ENCODE measurements at places on chromosomes 13 and 19. TPM values are rescaled to one million over a fixed set of nuclear protein-coding genes. Genes with fewer than 3 reads are reported as not detected.
A peak's percentile ranks its signal among the peaks of the same experiment; 100 is the strongest.

DNA sequence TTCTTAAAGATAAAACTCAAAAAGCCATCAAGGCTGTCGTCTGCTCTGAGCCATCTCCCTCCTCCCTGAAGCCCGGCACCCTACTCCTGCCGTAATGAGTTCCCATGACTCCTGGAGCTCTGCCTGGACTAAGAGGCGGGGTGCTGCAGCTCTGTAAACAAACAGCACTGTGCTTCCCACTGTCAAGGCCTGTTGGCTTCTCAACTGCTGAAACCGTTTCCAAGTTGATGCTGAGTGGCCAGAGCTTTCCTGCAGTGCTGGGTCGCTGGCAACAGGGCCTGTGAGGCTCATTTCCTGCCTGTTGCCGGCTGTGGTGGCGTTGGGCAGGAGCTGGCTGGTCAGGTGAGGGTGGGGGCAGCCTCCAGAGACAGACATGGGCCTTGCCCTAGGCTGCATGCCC lies 26.7 kb upstream of the ISYNA1 start:
- DNase-seq, result no peak

DNA sequence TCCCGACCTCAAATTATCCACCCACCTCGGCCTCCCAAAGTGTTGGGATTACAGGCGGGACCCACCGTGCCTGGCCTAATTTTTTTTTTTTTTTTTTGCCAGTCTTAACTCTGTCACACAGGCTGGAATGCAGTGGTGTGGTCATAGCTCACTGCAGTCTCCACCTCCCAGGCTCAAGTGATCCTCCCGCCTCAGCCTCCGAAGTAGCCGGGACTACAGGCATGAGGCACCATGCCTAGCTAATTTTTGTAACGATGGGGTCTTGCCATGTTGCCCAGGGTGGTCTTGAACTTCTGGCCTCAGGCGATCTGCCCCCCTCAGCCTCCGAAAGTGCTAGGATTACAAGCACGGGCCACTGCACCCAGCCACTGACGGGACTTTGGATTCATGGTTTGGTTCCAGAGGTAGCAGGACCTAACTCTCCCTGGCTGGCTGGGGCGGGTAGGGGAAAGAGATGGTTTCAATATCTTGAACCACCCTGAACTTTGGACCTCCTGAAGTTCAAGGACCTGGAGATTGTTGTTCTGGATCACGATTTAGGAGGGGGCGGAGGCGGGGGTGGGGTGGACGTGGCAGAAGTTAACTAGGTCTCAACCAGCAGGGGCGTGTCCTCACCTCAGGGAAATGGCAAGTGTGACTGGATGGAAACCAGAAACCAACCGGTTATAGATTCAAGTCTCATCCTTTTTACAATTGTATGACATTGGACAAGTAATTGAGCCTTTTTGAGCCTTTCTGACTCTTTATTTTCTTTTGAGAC lies 40.8 kb downstream of the IER2 start:
- DNase-seq, result no peak

DNA sequence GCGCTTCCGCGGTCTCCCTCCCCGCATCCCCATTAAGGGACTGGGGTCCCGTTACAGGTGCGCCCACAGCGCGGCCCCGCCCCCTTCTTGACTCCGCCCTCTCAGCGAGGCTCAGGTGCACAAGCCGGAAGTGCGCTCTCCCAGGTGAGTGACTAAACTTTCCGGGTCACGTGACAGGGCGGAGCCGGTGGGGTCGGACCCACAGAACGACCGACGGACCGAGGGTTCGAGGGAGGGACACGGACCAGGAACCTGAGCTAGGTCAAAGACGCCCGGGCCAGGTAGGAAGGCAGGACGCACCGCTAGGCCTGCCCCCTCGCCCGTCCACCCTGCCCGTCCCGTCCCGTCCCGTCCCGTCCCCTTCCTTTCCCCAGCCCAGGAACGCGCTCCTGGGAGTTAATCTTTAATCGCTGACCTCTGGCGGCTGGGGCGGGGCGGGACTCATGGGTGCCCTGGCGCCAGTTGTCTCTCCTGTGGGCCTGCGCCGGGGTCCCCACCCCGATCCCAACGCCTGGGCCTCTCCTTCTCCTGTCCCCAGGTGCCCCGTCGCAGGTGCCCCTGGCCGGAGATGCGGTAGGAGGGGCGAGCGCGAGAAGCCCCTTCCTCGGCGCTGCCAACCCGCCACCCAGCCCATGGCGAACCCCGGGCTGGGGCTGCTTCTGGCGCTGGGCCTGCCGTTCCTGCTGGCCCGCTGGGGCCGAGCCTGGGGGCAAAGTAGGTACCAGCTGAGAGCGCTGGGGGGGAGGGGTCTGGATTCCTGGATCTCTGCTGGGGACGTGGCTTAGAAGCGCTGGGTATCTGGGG lies at the start of gene CRB3:
CRB3 (plus strand) TSS at position 202 of the 804 bp plus-strand sequence; CDS start at position 633, 431 bp downstream.
- peak; percentile 96 for DNase-seq

GRCh38 chr13:109412283-109412901 lies 374.0 kb downstream of the IRS2 start:
- peak; percentile 82 for DNase-seq

DNA sequence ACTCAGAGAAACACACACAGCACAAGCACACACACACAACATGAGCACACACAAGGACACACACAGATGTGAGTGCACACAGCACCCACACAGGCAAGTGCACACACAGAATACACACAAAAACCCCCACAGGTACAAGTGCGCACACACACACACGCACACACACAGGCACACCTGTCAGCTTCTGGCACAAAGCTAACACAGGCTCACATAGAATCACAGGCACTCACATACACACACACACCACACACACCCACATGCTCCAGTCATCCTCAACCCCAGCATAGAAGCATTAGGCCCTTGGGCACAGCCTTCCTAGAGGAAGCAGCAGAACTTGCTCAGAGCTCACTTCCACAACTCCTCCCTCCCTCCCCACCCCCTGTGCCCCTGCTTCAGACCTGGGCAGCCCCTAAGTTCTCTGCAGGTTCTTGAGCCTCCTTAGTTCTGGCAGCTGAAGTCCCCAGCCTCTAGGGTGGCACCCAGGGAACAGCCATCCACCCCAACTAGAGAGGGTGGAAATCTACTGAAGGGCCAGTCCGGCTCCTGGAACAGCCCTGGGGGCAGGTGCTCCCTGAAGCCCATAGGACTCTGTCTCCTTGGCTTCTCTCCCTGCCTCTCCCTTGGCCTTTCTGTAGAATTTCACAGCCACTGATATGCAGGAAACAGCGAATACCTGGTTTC lies 129.9 kb upstream of the VSTM2B start:
- DNase-seq, result no peak

DNA sequence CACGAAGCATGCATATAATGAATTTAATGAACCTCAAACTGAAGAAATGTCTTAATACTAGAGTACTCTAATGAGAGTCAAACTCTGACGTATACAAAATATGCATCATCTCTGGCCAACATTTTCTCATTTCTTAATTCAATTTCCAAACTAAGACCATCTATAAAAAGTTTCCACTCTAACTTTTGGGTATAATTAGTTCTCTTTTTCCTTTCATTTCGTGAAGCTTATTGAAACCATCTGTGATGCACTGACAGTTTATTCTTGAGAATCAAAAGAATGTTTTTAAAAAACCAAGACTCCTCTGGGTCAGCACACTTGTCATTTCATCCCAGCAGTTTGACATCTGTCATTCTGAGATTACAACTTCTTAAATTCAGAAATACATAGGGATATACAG lies 90.0 kb downstream of the CAB39L start:
- no peak for DNase-seq

- no peak for DNase-seq
Measured at GRCh38 chr13:58804832-58805231, 1173.3 kb downstream of the PCDH17 start.

GRCh38 chr19:29614780-29615179 lies 8.7 kb downstream of the POP4 start:
- DNase-seq, result no peak

- DNase-seq, result no peak
Measured at GRCh38 chr13:84658491-84659358, 776.5 kb upstream of the SLITRK1 start.

- no peak for DNase-seq
Measured at GRCh38 chr19:39104186-39104596, 20.0 kb downstream of the ACP7 start.

- peak; percentile 97 for DNase-seq
Measured at GRCh38 chr19:17303167-17303939, at the start of gene ABHD8. Gene ABHD8, minus strand, starts transcription at chr19:17303425. Its CDS starts 1,809 bp downstream, at chr19:17301616.

GRCh38 chr19:366205-366783 lies 21.7 kb upstream of the MIER2 start:
- no peak for DNase-seq

- no peak for DNase-seq
Measured at GRCh38 chr13:80012251-80012650, 328.7 kb downstream of the SPRY2 start.

GRCh38 chr19:18908917-18909619 lies 10.1 kb downstream of the COPE start:
- no peak for DNase-seq

GRCh38 chr13:50685491-50685890 lies 158.0 kb downstream of the DLEU7 start:
- DNase-seq, result no peak

DNA sequence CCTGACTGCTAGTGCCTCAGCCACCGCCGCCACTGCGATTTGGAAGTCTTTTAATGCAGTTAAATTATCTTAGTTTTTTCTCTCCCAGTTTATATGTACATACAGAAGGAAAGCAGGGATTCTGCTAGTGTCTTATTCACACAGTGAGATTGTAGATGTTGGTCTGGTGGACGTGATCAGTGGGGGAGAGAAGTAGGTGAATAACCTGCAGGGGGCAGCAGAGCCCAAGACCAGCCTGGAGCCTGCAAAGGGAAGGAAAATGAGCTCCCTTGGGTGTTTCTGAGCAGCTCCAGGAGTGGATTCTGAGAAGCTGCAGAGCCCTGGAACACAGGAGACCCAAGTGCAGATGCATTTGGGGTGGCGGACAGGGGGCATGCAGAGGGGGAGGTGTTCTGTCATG lies 26.3 kb downstream of the ZNF844 start:
- DNase-seq, result peak; percentile 13

DNA sequence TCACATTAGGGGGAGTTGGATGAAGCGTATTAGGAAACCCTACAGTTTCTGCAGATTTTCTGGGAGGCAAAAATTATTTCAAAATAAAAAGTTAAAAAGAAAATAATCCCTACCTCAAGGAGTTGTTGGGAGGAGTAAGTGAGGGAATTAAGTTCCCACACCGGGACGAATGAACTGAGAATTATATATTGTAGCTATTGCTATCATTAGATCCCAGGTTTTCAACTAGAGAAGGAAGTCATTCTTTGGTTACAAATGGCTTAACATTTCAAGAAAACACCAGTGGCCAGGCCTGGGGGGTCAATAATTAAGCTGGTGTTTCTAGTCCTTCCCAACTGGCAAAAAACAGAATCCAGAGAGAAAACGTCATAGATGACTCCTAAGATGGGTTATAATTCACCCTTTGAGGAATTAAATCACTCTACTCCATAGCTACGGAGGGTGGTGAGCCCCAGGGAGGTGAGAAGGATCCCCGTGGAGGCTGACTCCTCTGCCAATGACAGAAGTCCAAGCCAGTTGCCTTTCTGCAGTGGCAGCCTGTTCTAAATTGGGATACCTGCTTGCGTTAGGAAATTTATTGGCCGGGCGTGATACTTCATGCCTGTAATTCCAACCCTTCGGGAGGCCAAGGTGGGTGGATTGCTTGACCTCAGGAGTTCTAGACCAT lies 1.2 kb upstream of the MYDGF start:
- no peak for DNase-seq

DNA sequence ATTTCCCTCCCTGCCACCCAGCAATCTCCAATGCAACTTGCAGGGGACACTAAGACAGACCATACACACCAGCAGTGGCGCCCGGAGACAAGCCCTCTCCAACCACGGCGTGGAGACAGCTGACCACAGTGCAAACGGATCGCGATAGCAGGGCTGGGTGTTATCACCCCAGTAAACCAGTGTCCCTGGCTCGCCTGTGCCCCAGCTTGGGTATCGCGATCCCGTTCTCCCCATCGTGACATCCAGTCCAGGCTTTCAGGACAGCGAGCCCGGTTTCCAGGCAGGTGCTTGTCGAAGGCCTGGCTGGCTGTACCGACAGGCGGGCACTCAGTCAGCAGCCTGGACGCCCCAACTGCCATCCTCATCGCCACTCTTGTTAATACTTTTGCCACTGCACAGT lies 20.7 kb upstream of the NANOS2 start:
- DNase-seq, result no peak

DNA sequence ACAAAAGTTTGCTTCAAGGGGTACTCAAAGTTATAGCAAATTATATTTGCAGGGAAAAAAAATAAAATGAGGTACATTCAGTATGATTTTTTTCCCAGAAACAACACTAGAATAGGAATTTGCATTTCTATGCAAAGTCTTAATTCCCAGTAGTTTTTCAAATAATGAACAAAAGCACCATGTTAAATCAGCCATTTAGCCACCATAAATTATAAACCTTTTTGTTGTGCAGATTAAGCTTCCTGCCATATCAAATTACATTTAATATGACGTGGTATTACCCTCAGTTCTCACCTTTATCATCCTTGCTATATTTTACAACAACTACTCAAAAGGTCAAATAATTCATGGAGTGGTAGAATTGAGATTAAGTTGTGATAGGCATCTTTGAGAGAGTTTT lies 136.6 kb upstream of the FRY start:
- DNase-seq, result no peak

DNA sequence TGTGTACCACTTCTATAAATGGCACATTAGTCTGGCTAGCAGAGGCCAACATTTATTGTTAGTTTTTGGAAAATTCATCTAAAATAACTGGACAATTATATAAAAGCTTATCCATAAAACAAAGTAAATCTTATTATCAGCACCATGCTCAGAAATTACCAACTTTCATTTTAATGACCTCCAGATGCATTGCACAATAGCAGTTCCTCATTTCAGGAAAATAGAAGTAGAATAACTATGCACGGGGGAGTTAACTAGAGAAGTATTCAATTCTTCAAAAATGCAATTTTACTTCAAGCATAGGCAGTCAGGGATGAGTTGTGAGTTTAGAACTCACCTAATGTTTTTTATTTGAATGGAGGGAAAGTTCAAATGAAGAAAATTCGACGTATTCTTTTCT lies 1023.5 kb downstream of the PCDH17 start:
- DNase-seq, result no peak

Gene ATP12A
- not detected for total RNA-seq

Gene SLITRK6
- 0.61 TPM for total RNA-seq

Gene KLHL1
- total RNA-seq, result not detected

Gene NKPD1
- total RNA-seq, result 2.4 TPM

Gene MYH14
- 89.8 TPM for total RNA-seq

Gene FXYD7
- total RNA-seq, result not detected

Gene IFNL1
- total RNA-seq, result not detected

Gene CXCL17
- total RNA-seq, result 1.3 TPM

Gene CGB8
- not detected for total RNA-seq

Gene IRGQ
- 30.1 TPM for total RNA-seq
